Activated B cell treated with CpG ODN at 0.5 μM for 24 hours (primary cell): ENCODE measurements at places on chromosomes 5 and 9. TPM values are rescaled to one million over a fixed set of nuclear protein-coding genes. Genes with fewer than 3 reads are reported as not detected.

DNA sequence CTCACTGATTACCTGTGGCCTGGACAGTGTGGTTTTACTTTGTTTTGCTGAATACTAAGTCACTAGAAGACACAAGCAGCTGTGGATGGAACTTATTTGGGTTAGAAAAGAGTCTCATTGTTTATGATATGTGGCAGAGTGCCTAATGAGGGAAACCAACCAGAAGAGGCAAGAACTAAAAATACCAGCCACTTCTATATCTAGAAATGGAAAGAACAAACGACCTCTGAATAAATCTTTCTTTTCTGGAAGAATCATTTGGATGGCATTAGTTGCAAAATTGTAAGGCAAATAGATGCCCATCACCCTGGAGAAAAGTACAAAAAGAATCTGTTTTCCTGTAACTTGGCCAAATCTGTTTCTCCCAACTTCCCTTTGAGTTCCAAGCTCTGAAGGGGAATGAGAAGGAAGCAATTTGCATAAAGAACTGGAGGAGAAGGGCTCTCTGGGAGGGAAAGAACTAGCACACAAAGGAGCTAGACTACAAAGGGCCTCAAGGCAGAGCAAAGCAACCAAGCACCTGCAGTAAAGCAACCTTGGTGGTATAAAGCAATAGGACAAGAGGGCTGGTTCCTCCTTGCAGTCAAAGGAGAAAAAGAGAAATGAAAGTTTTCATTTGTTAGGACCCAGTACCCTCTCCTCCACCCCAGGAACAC is 455.4 kb downstream of the CAAP1 start:
- H3K4me1 ChIP-seq: no peaks in the 10 kb centered on the region
- no peaks in the 10 kb centered on the region for H3K36me3 ChIP-seq
- H3K4me3 ChIP-seq: no peak overlapping the region
- no peak overlapping the region for H3K27ac ChIP-seq

GRCh38 chr9:126126807-126127206 is 199.8 kb upstream of the MVB12B start:
- no peak overlapping the region for H3K4me3 ChIP-seq
- H3K27ac ChIP-seq: no peak overlapping the region
- H3K36me3 ChIP-seq: no peaks in the 10 kb centered on the region
- H3K27me3 ChIP-seq: peaks cover 61% of the 10 kb centered on the region
- H3K4me1 ChIP-seq: no peaks in the 10 kb centered on the region

GRCh38 chr5:172573120-172573882 is 67.8 kb upstream of the NEURL1B start:
- no peak for DNase-seq
- H3K27ac ChIP-seq: no peak overlapping the region
- H3K27me3 ChIP-seq: peaks cover 5% of the 10 kb centered on the region
- no peaks in the 10 kb centered on the region for H3K4me1 ChIP-seq
- no peak overlapping the region for H3K4me3 ChIP-seq
- H3K36me3 ChIP-seq: no peaks in the 10 kb centered on the region

DNA sequence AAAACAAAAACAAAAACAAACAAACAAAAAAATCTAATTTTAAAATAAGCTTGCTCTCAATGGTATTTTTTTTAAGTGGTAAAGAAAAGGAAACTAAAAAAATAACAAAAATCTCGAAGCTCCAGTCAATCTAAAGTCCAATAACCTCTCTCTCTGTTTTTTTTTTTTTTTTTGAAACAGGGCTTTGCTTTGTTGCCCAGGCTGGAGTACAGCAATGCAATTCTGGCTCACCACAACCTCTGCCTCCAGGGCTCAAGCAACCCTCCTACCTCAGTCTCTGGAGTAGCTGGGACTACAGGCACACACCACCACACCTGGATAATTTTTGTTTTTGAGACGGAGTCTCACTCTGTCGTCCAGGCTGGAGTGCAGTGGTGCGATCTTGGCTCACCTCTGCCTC is 25.9 kb upstream of the GLDC start:
- no peaks in the 10 kb centered on the region for H3K36me3 ChIP-seq
- DNase-seq: no peak
- H3K27ac ChIP-seq: no peak overlapping the region

DNA sequence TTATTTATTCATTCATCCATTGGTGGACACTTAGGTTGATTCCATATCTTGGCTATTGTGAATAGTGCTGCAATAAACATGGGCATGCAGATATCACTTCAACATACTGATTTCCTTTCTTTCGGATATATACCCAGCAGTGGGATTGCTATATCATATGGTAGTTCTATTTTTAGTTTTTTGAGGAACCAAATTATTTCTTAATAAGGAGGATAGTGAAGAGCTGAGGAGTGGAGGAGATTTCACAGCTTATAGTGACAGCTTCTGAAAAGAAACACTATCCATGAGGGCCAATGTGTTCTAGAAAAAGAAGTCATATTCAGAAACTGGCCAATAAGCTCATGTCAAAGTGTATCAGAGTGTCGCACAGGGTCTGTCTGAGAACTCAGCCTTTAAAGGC is 183.3 kb downstream of the SEC61B start:
- no peak for DNase-seq
- no peaks in the 10 kb centered on the region for H3K27me3 ChIP-seq
- no peaks in the 10 kb centered on the region for H3K4me1 ChIP-seq
- no peak overlapping the region for H3K27ac ChIP-seq
- H3K36me3 ChIP-seq: no peaks in the 10 kb centered on the region

BARX1 gene
- total RNA-seq: not detected in 2 replicates

LEAP2 gene
- 2.5 and 3.3 TPM in 2 replicates for total RNA-seq
